Body of pancreas (tissue), 4 donors: ENCODE measurements at places on chromosomes 2 and 18.

GRCh38 chr18:49251451-49251850 lies 209.0 kb downstream of the DYM start:
- H3K4me1 ChIP-seq = no peaks in the 10 kb centered on the region
- H3K36me3 ChIP-seq = peaks cover 4% of the 10 kb centered on the region
- no peaks in the 10 kb centered on the region for H3K27me3 ChIP-seq

- no peaks in the 10 kb centered on the region for H3K36me3 ChIP-seq
- H3K4me3 ChIP-seq = no peak overlapping the region
- H3K27me3 ChIP-seq = no peaks in the 10 kb centered on the region
- H3K4me1 ChIP-seq = no peaks in the 10 kb centered on the region
Observed at GRCh38 chr2:172182624-172183023, 79.9 kb upstream of the DLX2 start.

- H3K27ac ChIP-seq = peak overlapping the region; percentile 100
- no peaks in the 10 kb centered on the region for H3K36me3 ChIP-seq
- no peak for DNase-seq
- H3K27me3 ChIP-seq = no peaks in the 10 kb centered on the region
- H3K4me3 ChIP-seq = no peak overlapping the region
- H3K4me1 ChIP-seq = peaks cover 26% of the 10 kb centered on the region
Observed at GRCh38 chr2:201114846-201115245, 1.1 kb upstream of the CFLAR start.

DNA sequence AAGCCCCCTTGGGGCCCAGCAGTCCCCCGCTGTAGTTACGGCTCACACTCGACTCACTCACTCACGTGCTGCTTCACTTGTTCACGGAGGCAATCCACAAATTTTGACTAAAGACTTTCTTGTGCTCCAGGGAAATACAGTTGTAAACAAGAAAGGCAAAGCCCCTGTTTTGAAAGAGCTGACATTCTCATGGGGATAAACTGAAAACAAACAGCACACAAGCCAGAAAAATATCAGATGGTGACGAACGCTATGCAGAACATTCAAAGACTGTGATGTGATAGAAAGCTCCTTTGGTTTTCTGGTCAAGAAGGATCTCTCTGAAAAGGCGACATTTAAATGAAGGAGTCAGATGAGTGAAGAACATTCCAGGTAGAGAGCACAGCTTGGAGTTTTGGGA lies 385.3 kb upstream of the SMIM21 start:
- H3K27ac ChIP-seq = no peak overlapping the region
- no peaks in the 10 kb centered on the region for H3K4me1 ChIP-seq
- H3K36me3 ChIP-seq = no peaks in the 10 kb centered on the region
- no peaks in the 10 kb centered on the region for H3K27me3 ChIP-seq
- DNase-seq = no peak
- H3K4me3 ChIP-seq = no peak overlapping the region

DNA sequence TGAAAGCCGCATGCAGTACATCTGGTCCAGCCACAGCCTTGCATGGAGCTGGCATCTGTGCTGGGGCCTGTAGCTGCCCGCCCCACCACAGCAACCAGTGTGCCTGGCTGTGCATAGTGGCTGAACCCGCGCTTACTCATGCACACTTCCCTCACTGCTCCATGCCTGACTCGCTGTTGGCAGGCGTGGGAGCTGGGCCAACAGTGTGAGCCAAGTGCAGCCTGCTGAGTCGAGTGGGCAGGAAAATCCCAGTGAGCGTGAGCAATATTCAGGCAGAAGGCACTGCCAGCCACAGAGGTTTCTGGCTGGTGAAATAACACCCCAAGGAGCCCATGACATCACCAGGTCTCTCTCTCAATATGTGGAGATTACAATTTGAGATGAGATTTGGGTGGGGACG lies 1674.1 kb upstream of the TMEFF2 start:
- H3K27ac ChIP-seq = no peak overlapping the region
- no peak for DNase-seq
- no peaks in the 10 kb centered on the region for H3K27me3 ChIP-seq
- H3K4me1 ChIP-seq = no peaks in the 10 kb centered on the region

GRCh38 chr2:29343830-29344229 lies 228.6 kb downstream of the CLIP4 start:
- H3K27ac ChIP-seq = no peak overlapping the region
- H3K4me1 ChIP-seq = no peaks in the 10 kb centered on the region
- no peak for DNase-seq
- H3K27me3 ChIP-seq = no peaks in the 10 kb centered on the region
- no peak overlapping the region for H3K4me3 ChIP-seq
